ENCODE measurements at places on chromosomes 5 and 9.

- DNase-seq: no peak
These were observed 104.2 kb downstream of the TRIM32 start for GRCh38 chr9:116791326-116791725.

DNA sequence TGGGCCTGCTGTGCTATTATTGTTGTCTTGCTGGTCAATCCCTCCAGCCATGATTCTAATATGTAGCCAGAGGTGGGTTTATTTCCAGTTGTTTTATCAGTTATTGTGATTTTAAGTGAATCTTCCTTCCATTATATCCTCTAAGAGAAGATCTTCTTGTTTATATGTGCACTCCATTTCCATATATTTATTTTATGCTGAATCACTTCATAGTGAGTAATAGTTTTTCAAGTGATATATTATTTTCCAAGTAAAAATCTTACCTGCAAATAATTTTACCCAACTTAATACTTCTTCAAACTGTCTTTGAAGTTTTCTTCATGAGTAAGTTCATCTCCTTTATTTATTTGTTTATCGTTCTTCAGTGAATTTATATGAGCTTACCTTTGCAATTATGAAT, 13.5 kb upstream of the GPR150 start:
- DNase-seq: no peak

DNA sequence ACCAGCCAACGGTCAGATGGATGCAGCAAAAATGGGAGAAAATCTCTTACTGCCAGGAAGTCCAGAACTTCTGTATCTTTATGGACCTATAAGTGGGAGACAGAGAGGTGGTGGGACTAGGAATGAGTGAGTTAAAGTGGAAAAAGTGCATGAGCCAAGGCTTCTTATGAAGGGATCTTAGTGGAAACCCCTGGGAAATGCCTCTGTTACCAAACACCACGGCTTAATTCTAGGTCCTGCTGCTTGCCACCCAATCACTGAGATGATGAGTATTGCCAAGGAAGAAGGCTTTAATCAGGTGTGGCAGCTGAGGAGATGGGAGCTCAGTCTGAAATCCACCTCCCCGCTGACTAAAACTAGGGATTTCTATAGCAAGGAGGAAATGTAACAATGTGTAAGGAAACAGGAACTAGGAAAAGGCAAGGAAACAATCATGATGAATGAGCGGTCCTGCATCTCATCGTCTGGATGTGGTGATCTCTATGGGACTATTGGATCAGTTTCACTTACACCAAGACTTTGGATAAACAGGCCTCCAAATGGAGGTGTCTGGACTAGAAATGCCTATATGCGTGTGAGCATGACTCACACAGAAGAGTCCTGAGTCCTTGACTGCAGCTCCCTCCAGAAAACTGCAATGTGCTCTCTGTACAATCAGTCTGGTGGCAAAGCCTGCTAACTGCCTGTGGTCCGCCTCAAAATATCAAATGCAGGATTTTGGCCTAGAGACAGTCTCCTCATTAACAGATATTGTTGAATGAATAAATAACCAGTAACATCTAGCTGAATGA, 98.2 kb upstream of the PRR16 start:
- no peak for DNase-seq

DNA sequence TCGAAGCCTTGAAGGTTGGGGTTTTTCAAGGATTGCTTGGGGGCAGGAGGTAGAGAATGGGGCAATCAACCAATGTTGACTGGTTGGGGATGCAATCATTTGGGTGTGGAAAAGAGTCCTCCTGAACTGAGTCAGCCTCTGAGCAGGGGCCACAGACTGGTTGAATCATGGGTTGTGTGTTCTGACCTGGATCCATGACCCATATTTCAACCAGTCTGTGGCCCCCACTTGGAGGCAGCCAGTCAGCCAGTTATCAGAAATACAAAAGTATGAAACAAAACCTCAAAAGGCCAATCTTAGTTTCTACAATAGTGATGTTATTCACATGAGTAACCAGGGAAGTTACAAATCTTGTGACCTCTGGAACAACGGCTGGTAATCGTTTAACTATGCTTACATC, 81.4 kb upstream of the RANBP6 start:
- no peak for DNase-seq

DNA sequence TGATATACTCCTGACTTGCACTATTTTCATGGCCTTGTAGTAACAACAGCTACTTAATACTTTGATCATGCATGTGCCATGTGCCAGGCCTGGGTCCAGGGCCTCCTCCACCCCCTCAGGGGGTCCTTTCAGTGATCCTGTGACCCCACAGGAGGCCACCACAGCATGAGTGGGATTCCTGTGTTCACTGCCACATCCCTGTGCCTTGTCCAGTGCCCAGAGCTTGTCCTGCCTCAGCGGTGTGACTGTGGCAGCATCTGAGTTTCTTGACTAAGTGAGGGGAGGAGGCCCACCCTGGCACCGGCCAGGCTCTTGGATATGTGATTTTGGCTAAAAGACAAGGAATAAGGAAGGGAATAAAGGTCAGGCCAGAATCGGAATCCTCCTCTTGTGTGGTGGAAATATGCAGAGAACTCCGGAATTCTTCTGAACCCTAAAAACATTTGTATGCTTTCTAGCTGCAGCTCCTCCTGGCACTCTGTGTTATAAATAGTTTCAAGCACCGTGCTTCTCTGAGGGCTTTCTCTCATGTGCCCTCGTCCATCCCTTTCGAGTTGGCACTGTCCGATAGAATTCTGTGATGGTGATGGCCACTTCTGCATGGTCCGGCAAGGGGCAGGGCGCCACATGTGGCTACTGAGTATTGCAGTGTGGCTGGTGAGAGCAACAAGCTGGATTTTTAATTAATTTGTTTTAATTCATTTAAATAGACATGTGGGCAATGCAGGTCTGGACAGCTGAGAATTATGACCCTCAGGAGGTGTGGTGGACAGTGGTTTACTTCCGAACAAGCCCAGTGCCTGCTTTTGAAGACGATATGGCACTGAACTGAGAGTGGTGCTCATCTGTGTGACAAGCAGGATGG, 31.8 kb downstream of the TENT4A start:
- DNase-seq: no peak
